ENCODE measurements at places on chromosomes 13 and 19.
A peak's percentile ranks its signal among the peaks of the same experiment; 100 is the strongest.

GRCh38 chr13:54226876-54227275 is 1198.3 kb downstream of the OLFM4 start:
- DNase-seq: no peak

DNA sequence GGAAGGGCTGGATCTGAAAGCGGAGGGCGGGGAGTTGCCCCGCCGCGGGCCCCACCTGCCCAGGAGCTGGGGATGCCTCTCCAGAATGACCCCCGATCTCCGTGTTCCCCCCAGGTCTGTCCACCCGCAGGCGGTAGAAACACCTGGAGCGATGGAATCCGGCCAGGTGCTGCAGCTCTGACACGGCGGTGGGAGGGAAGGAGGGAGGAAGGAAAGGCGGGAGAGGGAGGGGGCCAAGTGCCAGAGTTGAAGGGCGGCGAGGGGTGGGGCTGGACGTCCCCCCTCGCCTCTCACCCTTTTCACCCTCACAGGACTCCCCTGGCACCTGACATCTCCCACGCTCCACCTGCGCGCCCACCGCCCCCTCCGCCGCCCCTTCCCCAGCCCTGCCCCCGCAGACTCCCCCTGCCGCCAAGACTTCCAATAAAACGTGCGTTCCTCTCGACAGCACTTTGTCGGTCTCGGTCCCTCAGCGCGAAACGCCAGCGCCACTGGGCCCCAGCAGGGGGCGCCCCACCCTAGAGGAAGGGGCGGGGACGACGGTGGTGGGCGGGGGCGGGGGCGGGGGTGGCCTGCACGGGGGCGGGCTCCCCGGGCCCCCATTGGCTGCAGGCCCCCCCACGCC is 337 bp upstream of the FXYD7 start:
- peak; percentile 59 for DNase-seq

DNA sequence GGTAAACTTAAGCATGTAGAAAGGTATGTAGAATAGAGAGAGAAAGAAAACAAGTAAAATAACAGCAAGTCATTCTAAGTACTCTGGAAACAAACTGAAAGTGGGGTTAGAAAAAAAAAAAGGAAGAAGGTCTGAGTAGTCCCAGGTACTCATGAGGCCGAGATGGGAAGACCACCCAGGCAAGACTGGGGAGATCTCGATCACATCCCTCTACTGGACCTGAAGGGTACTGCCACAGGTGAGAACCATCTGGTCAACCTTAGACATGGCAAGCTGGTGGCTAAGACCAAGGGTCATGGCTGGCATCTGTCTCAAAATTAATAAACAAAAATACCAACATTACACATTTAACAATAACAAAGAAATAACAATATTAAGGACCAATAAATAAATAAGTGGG is 36.3 kb upstream of the ZNF724 start:
- DNase-seq: no peak

GRCh38 chr13:26760832-26761582 is 421 bp upstream of the GPR12 start:
- no peak for DNase-seq

- no peak for DNase-seq
Observed at GRCh38 chr13:76672420-76672819, 213.8 kb downstream of the KCTD12 start.

DNA sequence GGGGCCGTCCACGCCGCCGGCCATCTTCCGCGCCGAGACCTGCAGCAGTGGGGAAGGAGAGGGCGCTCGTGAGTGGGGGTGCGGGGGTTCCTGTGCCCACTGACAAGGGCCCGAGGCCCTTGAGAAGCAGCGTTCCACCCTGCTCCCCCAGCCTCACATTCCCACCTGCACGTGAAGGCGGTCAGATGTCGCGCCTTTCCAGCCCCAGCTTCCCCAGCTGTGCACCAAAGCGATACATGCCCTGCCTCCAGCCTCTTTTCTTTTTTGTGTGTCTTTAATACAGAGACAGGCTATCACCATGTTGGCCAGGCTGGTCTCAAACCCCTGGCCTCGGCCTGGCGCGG is 11.5 kb downstream of the ZBTB7A start:
- no peak for DNase-seq

GRCh38 chr13:85427416-85427815 is 371.8 kb downstream of the SLITRK6 start:
- DNase-seq: no peak

DNA sequence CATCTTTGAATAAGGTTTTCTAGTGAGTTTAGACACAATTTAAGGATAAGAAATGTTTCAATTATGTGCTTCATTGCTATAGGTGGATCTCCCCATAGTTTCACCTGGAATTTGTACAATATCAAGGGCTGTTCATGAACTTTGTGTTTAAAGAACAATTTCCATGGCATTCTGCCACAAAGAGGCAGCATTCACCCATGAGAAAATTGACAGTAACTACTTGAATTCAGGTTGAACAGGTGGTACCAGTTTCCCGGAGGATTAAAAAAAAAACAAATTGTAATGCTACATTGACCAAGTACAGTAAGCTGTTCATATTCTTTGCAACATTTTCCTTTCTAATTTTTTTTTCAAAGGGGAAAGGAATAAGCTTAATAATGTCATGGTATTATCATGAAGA is 9.1 kb downstream of the SLITRK5 start:
- DNase-seq: no peak

GRCh38 chr13:70249332-70250064 is 141.2 kb upstream of the KLHL1 start:
- DNase-seq: no peak

- DNase-seq: no peak
Observed at GRCh38 chr19:3769494-3769893, 2.5 kb downstream of the RAX2 start.

- no peak for DNase-seq
Observed at GRCh38 chr13:76017861-76018556, 381.9 kb downstream of the LMO7 start.

DNA sequence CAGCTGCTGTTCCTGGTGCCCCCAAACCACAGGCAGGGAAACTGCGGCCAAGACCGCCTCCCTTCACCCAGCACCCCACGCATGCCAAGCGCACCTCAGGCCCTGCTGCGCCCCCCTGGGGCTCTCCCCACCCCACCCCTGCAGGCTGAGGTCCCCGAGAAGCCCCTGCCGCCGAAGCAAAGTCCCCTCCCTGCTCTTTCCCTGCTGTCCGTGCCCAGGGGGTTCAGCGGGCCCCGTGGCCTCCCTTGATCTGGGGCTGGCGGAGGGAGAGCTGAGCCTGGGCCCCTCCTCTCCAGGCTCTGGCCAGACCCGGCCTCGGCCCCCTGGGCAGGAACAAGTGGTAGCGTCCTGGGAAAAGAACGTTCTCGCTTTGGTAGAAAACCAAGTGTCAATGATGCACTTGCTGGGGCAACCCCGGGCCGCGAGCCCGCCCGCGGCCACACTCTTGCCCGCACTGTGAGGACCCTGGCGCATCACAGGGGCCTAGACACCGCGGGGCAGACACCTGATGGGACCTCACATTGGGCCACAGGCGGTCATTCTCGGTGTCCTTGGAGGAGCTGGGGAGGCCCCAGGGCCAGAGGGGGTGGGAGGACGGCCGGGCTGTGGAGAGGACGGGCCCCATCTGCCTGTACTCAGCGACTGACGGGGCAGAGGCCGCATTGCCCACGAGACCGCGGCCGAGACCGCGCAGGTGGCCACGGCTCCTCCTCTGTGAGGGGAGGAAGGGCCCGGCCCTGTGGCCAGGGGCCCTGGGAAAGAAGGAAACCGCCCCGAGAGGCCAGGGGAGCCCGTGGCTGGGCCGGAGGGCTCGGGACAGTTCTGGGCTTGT is 29.0 kb downstream of the GPX4 start:
- peak; percentile 22 for DNase-seq

GRCh38 chr13:108323031-108323430 is 53.5 kb downstream of the TNFSF13B start:
- DNase-seq: no peak

- DNase-seq: no peak
Observed at GRCh38 chr13:26022538-26023292, 29.1 kb downstream of the SHISA2 start.
